Left renal cortex interstitium (tissue), 4 donors: ENCODE measurements at places on chromosomes 1 and 21.

GRCh38 chr1:110605901-110606656 is at the start of gene KCNA2:
KCNA2 (minus strand) TSS chr1:110606358; CDS start chr1:110604782, 1,576 bp downstream.
- DNase-seq: peak; percentile 25

DNA sequence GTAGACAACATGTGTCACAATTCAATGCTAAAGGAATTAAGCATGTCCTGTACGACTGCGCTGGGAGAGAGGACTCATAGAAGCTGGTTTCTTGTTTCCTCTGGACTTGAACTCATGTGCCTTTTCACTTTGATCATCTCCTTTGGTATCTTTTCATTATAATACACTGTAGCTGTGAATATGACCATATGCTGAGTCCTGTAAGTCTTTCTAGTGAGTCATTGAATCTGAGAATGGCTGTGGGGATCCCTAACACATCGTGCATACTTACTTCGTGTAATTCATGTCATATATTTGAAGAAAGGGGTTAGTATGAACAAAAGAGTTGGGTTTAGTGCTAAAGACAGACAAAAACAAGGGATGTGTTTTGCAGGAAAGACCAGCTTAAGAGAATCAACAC is 148.1 kb upstream of the RUNX1 start:
- no peak for DNase-seq

DNA sequence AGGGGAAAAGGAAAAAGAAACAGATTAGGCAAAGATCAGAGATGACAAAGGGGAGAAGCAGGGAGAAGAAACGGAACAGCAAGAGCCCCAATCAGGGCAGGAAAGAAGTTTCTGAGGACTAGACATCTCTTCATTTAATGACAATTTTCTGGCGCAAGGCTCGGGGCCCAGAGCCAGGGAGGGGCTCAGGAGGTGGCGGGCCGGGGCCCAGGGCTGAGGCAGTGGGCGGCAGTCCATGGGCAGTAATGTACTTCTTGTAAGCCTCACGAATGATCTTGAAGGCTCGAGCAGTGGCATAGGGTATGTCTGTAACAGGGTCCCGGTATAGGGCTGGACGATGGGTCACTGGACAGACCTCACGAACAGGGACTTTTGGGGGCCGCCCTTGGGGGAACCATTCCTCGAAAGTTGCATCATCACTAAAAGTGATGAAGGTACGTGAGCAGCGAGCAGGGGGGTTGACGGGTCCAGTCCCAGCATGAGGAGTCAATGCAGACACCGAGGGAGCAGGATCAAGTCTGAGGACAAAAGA is 799 bp upstream of the TMOD4 start:
- DNase-seq: no peak

GRCh38 chr1:229685149-229685548 is 59.1 kb downstream of the URB2 start:
- no peak for DNase-seq

GRCh38 chr1:40344597-40344996 is 27.5 kb upstream of the COL9A2 start:
- DNase-seq: no peak

- DNase-seq: no peak
Measured at GRCh38 chr1:169316556-169316955, 51.0 kb downstream of the NME7 start.

GRCh38 chr1:21668951-21669257 is 253 bp downstream of the RAP1GAP start:
- DNase-seq: no peak

DNA sequence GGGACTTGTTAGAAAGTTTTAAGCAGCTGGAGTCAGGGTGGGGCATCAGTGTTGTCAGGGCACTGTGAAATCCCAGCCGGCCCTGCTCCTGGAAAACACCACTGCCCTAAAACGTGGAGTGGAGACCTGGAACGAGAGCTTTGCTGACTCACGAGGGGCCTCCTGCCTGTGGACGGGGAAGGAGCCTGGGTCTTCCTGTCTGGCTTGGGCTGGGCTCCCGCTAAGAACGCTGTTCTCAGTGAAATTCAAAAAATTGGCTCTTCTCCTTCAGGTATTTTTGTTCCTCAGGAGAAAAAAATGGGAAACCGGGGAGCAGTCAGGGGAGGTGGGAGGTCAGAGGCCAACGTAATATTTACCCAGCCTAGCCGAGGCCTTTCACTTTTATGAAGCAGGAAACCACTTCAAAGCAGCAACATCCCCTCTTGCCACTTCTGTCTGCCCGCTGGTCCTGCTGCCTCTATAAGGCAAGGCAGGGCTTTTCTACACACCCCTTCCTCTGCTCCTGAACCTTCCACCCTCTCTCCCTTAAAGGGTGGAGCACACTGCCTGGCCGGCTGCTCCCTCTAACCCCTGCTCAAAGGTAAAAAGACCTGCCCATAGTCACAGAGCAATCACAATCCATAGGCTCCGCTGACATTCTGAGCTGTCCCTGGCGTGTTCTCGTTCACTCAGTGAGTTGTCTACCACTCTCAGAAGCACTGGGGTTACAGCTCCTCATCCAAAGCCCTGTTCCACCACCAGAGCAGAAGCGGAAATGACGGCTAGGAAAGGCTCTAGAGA is 8.0 kb downstream of the PLXNA2 start:
- DNase-seq: no peak

DNA sequence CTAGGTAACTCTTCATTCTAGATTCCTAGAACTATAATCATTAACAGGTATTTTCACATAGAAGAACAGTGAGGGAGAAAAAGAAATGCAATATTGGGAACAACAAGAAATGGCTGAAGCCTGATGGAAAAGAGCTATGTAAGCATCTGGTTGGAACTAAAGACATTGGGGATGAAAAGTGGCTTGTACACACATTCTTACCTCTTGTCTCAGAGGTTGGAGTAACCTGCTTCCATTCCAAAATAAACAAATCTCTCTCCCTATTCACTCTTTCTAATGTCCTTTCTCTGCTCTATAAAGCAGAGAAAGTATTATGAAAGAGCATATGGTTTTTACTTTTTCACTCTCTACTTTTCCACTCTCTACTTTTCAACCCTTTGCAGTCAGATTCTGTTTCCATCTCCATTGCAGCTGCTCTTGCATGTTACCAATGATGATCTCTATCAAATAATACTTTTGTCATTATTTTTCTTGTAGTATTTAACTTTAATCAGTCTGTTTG is 37.5 kb downstream of the CMPK1 start:
- no peak for DNase-seq

GRCh38 chr1:175463853-175464252 is 271.3 kb upstream of the KIAA0040 start:
- no peak for DNase-seq

DNA sequence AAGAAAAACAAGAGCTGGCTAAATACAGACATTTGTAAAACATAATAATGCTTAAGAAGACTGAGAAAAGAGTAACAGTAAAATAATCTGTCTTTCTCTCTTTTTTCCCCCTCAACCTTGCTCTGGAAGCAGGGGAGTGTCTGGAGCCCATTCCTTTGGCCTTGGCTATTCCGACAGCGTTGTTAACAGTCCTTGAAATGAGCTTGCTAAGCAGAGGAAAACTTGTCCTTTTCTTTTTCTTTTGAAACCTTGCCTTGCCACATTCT is 6.7 kb upstream of the CA6 start:
- no peak for DNase-seq

GRCh38 chr21:34537838-34538237 is 25.8 kb upstream of the KCNE1 start:
- DNase-seq: no peak

- no peak for DNase-seq
Measured at GRCh38 chr1:37477198-37477931, 3.0 kb downstream of the ZC3H12A start.

- DNase-seq: no peak
Measured at GRCh38 chr1:7299329-7299799, 471.7 kb upstream of the VAMP3 start.

DNA sequence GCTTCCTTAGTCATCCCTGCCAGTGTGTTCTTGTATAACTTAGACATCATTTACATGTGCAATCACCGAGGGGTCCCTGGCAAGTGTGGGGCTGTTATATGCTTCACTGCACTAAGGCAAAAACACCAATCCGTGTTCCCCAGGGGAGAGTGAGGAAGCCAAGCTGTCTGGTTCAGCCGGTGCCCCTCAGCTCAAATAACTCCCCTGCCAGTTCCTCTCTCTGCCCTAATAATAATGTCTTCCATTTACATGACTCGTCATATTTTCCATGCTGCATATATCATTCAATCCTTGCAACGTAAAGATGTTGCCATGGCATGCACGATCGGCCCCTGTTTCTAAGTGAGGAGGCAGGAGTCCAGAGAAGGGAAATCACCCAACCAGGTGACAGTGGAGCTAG is 24.4 kb upstream of the NDC1 start:
- no peak for DNase-seq

DNA sequence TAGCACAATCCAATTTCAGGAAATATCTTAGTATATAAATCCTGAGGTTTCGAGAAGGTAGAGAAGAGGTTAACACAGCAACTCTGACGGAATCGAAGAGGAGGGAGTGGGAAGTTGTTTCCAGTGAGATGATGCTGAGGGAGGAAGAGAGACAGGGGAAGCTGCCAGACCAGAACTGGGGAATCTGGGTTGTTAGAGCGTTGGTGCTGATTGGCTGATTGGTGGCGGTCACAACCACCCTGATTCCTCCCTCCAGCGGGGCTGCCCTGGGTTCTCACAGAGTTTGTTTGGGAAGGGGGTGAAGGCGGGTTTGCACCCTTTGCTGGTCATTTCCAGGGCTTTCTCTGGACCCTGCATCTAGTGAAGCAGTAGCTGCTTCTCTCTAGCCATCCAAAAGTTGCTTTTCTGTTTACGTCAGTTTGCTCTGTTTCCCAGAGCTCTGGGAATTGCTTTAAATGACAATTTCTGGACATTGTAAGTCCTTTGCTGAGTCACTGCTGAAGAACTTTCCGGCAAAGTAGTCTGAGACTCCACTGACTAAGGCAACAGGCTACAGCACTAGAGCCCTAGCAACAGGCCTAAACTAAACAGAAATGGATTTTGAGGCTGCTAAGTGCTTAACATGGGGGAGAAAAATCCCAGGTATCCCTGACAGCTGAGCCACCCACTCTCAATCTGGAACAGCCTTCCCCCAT is 90.1 kb downstream of the TENT5C start:
- DNase-seq: no peak

DNA sequence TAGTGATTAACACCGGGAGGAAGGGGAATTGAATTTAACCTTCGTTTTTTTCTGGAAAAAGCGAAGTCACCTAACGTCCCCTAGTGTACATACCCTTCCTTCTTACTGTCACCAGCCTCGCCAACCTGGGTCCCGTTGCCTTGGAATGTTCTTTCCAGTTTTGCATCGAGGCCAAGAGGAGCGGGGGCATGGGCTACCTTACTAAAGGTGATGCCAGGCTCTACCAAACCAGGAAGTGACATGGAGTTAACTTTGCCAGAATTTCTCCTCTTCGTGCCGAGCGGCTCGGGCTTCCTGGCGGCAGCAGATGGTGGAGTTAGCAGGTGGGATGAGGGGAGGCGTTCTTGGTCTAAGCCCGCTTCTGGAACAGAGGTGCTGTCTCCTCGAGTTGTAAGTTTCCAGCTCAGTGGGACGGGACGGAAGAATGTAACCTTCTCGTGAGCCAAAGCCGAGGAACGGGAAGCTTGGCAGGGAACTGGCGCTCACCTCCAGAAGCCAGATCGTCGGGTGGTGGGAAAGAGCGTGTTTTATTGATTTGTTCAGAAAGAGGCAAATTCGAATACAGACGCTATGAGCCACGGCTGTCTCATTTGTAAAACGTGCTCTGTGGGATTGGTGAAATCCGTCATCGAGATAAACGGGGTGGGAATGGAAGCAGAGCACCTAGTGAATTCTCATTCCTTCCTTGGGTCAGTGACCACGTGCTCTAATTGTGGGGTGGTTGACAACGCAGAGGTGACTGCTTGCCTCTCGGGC is 486 bp downstream of the NIPAL3 start:
- no peak for DNase-seq

GRCh38 chr1:52080014-52080415 is 23.9 kb downstream of the BTF3L4 start:
- no peak for DNase-seq

DNA sequence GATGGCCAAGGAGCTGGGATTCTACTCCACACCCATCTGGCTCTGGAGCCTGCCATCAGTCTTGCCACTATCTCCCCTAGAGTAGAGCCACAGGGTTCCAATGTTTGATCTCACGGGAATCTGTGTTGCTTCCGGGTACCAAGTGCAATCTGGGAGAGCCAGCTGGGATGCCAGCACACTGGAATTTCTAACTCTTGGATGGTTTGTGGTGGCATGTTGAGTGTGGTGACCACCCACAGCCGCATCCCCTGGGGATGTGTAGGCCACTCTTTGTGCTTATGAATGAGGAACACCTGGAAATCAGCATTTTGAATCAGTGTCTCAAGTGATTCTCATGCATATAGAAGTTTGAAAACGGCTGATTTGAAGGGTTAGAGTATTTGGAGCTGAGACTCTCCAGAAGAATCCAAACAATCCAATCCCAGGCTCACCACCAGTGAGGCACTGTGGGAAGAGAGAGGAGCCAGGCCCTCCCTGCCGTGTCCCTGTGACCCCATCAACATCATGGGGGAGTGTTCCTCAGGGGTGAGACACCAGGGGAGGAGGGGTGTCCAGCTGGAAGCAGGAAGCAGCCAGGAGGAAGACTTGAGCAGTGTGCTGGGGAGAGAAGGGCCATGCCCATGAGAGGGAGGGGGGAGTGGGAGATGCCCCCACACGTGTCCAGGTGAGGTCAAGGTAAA is 13.4 kb downstream of the FBLIM1 start:
- DNase-seq: no peak

DNA sequence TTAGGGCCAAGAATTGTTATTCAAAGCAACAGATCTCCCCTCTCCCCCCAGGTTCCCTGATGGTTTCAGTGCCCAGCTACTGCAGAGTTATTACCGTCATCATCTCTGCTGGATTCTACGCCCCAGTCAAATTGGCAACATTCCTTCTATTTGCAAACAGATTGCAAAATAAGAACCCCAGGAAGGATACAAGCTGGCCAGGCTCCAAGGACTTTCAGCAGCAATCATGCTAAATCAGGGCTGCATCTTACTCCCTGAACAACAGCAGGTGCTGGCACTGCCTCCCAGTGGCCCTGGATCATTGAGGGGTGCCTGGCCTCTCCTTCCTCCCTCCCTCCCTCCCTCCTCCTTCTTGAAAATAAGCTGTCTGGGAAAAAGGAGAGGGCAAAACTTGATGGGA is 521.6 kb upstream of the BEND5 start:
- no peak for DNase-seq

- DNase-seq: no peak
Measured at GRCh38 chr1:234206651-234207284, 166.5 kb upstream of the COA6 start.

DNA sequence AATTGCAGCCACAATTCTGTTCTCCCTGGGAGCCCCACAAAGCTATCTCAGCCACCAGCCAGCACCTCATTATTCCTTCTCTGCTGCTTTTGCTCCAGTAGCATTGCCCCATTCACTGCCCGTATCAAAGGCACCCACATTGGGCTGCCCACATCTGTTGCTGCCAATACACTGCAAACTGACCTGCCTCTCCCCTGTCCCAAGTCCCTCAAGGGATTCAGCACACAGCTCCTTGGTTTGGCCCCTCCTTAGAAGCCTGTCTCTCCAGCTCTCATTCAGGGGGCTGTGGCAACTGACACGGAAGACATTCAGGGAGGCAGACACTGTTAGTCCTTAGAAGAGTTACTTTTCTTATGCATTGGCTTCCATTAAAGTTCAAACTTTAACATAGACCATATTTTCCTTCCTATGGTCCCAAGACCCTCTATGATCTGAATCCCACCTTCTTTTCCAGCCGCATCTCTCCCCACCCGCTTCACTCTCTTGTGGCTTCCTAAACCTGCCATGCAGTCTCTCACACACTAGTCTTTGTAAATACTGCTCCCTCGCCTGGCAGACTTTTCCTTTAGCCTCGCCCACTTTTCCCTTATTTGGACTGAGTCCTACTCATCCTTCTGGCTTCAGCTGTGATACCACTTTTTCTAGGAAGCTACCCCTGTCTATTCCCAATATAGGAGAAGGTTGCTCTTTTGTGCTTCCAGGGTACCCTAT is 19.3 kb upstream of the KLHDC8A start:
- no peak for DNase-seq
